ENCODE measurements at places on chromosomes 4 and X.

DNA sequence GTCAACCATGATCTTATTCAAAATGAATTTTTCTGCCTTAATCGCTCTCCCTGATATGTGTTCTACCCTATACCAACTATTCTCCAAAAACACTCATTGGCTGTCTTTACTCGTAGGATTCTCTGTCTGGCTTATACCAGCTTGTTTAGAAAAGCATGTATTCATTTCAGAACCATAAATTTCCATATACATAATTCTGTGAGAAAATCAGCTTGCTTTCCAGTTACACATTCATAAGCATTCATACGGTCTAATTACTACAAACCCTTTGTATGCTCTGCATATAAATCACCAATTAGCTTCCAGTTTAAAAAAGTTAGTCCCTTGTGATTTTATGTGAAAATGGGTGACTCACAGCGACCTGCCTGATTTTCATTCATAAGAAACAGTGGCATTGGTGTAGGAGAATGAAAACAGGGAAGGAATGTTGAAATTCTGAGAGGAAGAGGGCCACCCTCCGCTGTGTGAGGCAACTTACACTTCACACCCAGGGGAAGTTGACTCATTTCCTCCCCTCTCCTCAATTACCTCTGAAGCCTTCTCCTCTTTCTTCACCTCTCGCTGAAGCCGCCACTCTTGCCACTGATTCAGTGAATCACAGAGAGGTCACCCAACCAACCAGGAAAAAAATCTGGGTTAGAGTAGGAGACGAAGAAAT lies 63.3 kb downstream of the MEPE start:
- no peaks in the 10 kb centered on the region for H3K27me3 ChIP-seq
- no peaks in the 10 kb centered on the region for H3K36me3 ChIP-seq
- no peak overlapping the region for H3K4me3 ChIP-seq
- peaks cover 14% of the 10 kb centered on the region for H3K4me1 ChIP-seq
- DNase-seq, result no peak
- H3K27ac ChIP-seq, result no peak overlapping the region

- no peak overlapping the region for H3K27ac ChIP-seq
- no peak for DNase-seq
These were observed 1150.6 kb downstream of the FAT4 start for GRCh38 chr4:126465341-126465740.

DNA sequence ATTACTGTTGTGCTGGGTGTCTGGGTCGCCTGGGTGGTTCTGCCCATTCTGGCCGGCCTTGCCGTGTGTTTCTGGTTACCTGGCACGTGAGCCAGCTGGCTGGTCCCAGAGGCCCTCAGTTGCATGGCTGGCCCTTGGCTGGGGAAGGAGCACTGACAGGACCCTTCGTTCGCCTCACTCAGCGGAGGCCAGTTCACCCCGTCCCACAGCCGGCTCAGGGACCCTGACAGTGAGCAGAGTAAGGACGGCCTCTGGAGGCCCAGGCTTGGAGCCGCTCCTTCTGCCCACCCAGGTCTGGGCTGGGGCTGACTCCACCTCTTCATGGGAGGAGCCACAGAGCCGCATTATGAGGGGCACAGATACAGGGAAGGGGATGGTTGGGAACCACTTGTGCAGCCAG lies 20.3 kb upstream of the HGFAC start:
- DNase-seq, result no peak
- no peaks in the 10 kb centered on the region for H3K27me3 ChIP-seq
- H3K27ac ChIP-seq, result no peak overlapping the region

GRCh38 chr4:68460085-68460484 lies 12.8 kb downstream of the TMPRSS11E start:
- DNase-seq, result no peak
- H3K27me3 ChIP-seq, result no peaks in the 10 kb centered on the region
- no peaks in the 10 kb centered on the region for H3K4me1 ChIP-seq

DNA sequence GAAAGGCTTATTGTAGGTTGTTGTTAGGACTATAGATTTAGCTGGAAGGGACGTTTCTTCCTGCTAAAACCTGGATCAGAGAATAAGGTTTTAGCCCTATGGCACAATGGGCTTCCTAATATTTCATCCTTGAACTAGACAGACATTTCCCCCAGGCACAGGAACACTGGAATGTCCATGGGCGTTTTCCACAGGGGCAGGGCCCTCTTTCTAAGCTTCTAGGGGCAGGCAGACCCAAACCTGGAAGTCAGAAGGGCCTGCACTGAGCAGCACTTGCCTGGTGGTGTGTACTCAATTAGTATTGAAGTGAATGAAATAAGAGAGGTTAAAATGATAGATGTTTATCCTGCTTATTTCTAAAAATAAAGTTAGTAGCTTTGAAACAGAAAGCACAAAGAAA lies 41.1 kb downstream of the CASP6 start:
- peaks cover 13% of the 10 kb centered on the region for H3K4me1 ChIP-seq
- no peak overlapping the region for H3K27ac ChIP-seq
- H3K4me3 ChIP-seq, result no peak overlapping the region
- DNase-seq, result no peak
- no peaks in the 10 kb centered on the region for H3K27me3 ChIP-seq

GRCh38 chr4:163200727-163201349 lies 34.1 kb upstream of the NAF1 start:
- peaks cover 2% of the 10 kb centered on the region for H3K27me3 ChIP-seq
- H3K36me3 ChIP-seq, result no peaks in the 10 kb centered on the region
- DNase-seq, result no peak
- no peak overlapping the region for H3K4me3 ChIP-seq

DNA sequence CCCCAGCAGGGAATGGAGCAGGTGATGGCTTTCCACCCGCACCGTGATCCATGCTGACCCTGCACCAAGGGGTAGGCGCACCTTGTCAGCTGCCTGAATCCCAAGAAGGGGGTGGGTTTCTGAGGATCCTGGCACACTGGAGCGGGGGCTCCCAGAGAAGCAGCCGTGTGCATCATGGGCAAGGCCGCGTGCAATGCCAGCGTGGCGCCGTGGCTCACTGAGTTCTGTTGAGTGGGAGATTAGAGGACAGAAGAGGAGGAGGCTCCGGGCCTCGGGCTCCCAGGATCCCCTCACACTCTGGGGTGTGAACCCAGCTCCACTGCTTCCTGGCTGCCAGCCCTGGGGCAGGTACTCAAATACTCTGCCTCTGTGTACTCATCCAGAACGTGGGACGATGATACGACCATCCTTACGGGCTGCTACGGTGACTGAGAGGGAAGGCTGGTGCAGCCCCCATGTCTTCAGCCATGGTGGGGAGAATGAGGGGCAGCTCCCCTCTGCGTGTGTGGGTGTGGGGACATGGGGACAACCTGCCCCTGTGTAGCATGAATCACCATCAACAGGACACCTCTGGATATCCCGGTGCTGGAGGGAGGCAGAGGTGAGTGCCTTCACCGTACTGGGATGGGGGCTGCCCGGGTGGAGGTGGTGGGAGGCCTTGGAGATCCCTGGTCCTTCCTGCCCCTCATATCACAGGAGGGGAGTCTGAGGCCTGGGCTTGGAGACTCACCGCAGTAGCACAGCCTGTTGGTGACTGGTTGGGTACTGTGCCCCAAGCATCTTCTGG lies 52.6 kb downstream of the CPZ start:
- no peaks in the 10 kb centered on the region for H3K27me3 ChIP-seq
- H3K36me3 ChIP-seq, result no peaks in the 10 kb centered on the region
- DNase-seq, result no peak
- no peak overlapping the region for H3K27ac ChIP-seq
- H3K4me1 ChIP-seq, result no peaks in the 10 kb centered on the region

- H3K4me1 ChIP-seq, result no peaks in the 10 kb centered on the region
- no peaks in the 10 kb centered on the region for H3K36me3 ChIP-seq
- DNase-seq, result no peak
- H3K27ac ChIP-seq, result no peak overlapping the region
These were observed 10.9 kb upstream of the F11 start for GRCh38 chr4:186255122-186255521.

DNA sequence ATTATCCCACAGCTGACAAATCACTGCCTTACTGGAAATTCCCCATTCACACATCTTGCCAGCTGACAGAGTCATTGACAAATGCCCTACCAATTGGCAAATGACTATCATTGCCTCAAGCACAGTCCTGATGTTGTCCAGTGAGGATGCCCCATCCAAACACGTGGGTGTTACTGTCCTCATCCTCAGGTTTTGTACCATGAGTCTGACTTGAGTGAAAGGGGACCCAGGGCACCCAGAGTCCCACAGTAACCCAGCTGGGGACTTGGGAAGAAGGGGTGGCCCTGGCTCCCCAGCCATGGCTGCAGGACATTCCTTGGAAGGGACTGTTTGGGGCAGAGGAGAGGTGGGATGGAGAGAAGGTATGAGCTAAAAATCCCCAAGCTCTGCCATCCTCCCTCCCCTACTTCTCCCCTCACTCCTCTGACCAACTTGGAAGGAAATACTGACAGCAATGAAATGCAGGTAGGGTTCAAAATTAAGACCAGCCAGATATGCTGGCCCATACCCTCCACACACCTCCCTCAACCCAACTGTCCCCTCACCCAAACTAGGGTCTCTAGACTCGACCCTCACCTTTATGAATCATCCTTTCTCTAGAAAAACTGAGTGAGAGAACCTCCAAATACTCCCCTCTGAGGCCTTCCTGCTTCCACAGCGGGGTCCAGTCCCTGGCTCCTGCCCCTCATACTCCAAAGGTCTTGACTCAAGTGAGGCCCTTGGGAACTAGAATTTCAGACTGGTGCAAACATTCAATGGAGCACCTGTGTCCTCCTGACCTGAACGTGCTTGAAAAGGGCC lies 5.1 kb downstream of the TIMP1 start:
- H3K27me3 ChIP-seq, result no peaks in the 10 kb centered on the region
- DNase-seq, result no peak
- H3K4me1 ChIP-seq, result no peaks in the 10 kb centered on the region
- H3K4me3 ChIP-seq, result no peak overlapping the region
- H3K36me3 ChIP-seq, result no peaks in the 10 kb centered on the region
- no peak overlapping the region for H3K27ac ChIP-seq

All from Karpas-422 (cell line).